ENCODE measurements at places on chromosomes 16 and 17.
A peak's percentile ranks its signal among the peaks of the same experiment; 100 is the strongest.

DNA sequence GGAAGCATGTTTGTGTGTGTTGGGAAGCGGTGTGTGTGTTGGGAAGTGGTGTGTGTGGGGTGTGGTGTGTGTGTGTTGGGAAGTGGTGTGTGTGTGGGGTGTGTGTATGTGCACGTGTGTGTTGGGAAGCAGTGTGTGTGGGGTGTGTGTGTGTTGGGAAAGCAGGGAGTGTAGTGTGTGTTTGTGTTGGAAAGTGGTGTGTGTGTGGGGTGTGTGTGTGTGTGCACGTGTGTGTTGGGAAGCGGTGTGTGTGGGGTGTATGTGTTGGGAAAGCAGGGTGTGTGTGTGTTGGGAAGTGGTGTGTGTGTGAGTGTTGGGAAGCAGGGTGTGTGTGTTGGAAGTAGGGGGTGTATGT is 785 bp upstream of the NOD2 start:
- DNase-seq = no peak

DNA sequence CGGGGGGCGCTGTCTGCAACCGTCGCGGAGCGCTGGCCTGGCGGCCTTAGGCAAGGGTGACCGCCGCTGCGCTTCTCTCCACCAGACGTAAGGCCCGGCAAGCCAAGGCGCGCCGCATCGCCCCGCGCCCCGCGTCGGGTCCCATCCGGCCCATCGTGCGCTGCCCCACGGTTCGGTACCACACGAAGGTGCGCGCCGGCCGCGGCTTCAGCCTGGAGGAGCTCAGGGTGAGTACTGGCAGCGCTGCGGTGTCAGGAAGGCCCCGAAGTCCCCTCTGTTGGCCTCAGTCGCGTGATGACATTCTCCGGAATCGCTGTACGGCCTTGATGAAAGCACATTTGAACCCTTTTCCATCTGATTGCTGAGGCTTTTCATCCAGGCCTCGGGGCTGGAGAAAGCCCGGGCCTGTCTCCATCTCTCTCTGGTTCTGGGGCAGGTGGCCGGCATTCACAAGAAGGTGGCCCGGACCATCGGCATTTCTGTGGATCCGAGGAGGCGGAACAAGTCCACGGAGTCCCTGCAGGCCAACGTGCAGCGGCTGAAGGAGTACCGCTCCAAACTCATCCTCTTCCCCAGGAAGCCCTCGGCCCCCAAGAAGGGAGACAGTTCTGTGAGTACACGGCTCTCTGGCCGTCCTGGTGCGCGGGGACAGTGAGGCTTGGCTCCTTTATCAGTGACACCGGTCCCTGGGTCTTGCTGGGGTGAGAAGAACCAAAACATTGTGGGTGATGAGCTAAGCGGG is 831 bp downstream of the RPL13 start:
- no peak for DNase-seq

DNA sequence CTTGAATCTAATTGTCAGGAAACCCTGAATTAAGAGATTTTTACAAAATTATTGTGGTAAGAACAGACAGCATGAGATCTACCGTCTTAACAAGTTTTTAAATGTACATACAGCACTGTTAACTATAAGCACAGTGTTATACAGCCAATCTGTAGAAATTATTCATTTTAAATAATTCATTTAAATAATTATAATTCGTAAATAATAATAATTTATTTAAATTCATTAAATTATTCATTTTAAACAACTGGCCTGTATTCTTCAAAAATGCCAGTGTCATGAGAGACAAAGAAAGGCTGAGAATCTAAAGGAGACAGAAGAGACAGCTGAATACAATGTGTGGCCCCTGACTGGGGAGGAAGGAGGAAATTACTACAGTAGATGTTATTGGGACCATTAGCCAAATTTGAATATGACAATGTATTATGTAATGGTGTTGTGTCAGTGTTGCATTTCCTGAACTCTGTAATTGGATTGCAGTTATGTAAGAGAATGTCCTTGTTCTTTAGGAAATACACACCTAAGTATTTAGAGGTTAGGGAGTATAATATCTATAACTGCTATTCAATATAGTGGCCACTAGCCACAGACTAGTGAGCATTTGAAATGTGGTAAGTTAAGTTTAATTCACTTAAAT is 2.3 kb downstream of the RSAD1 start:
- no peak for DNase-seq

DNA sequence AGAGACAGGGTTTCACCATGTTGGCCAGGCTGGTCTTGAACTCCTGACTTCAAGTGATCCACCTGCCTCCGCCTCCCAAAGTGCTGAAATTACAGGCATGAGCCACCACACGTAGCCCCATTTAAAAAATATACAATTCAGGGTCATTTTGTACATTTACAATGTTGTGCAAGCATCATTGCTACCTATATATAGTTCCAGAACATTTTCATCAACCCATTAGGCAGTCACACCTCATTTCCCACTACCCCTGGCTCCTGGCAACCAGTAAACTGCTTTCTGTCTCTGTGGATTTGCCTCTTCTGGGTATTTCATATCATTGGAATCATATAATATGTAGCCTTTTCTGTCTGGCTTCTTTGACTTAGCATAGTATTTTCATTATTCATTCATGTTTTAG is 6.7 kb downstream of the LRRC36 start:
- no peak for DNase-seq

DNA sequence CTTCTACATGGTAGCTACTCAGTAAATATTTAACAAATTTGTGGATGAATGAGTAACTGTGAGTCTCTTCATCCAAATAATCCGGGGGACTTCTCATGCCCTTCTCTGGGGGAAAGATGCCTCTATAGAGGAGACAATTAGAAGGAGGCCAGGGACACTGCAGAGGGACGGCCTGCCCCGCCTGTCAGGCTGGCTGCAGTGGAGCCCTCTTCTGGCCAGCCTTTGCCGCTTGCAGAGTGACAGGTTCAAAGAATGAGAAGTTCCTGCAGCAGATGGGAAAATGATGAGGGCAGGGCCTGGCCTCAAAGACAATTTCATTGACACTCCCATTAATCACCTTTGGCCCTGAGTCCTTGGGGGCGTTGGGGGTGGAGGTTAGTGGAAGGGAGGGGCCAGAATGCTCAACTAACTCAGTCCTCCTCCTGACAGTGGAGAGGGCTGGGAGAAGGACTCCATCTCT is 339.0 kb downstream of the MAF start:
- DNase-seq = peak; percentile 16

DNA sequence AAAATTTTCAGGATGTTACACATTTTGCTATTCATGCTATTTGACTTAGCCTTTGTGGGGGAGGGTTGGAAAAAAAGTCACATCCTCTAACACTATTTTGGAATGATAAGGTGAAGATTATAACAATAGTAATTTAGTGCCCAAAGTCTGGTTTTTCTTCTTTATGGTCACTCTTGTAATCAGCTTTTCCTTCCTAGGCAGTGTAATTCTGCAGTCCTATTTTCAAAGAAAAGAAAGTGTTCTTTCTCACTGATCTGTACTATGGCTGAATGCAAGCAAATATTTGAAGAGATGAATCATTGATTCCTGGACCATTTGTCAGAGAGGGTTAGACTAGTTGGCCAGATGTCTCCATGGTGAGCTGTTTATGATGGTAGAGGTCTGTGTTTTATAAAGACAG is 8.4 kb downstream of the RSPRY1 start:
- DNase-seq = no peak
